ENCODE measurements at places on chromosomes 16 and 17.
A peak's percentile ranks its signal among the peaks of the same experiment; 100 is the strongest.

- no peak for DNase-seq
Observed at GRCh38 chr16:3091551-3091950, 7.5 kb downstream of the ZSCAN10 start.

DNA sequence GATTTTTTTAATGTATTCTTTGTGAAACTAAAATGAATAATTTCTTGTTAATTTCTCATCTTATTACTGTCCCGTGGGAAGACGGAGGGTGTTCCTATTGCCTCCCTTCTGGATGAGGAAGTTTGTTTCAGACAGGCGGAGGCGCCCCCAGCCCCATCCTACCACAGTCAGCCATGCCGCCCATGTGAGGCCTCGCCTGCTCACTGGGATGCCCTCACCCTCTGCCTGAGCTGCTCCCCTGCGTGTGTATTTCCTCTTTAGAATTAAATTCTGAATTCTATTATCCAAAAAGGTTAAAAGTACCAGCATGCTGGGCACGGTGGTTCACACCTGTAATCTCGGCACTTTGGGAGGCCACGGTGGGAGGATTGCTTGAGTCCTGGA, 14.0 kb downstream of the KCTD2 start:
- DNase-seq = no peak

- no peak for DNase-seq
Observed at GRCh38 chr17:44558334-44558709, 1.0 kb downstream of the FZD2 start.

DNA sequence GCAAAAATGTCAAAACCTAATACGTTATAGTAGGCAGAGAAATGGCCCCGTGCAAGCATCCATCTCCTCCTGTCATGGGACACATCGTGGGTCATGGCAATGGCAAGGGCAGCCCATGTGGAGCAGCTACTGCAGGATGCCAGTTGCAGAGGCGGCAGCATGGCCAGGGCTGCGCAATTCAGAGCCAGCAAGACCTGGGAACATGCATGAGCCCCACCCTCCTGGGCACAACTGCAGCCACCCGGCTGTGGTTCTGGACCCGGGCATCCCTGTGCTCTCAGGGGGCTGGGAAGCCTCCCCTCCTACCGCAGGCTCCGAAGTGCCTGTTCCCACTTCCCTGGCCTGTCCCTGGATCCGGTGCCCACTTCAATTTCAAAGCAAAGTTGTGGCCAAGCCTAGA, 203.6 kb downstream of the CPPED1 start:
- no peak for DNase-seq

DNA sequence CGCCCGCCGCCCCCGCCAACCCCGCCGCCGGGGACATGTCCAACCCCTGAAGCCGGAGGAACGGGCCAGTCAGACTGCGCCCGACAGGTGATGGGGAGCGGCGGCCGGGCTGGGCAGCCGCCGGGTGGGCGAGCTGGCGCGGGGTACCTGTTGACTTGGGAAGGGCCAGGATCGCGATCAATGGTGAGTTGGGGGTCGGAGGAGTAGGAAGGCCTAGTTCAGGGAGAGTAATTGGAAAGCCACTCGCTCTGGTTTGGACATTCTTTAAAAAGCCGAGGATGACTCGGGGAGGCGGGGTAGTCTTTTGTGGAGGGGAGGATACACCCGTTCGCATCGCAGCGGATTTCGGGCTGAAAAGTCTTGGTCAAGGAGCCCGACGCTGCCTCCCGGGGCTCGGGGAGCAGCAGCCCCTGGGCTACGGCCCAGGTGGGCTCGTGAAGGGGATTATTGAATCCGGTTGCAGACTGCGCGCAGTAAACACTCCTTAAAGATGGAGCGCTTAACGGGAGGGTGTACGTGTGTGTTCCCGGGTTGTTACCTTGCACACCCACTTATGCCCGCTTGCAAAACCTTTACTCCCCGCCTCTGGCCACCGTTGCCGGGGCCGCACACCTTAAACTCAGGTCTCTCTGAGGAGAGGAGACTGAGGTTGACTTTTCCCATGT, 123.8 kb downstream of the GOSR1 start:
- DNase-seq = no peak

- no peak for DNase-seq
Observed at GRCh38 chr17:40251576-40251975, 32.5 kb downstream of the WIPF2 start.

DNA sequence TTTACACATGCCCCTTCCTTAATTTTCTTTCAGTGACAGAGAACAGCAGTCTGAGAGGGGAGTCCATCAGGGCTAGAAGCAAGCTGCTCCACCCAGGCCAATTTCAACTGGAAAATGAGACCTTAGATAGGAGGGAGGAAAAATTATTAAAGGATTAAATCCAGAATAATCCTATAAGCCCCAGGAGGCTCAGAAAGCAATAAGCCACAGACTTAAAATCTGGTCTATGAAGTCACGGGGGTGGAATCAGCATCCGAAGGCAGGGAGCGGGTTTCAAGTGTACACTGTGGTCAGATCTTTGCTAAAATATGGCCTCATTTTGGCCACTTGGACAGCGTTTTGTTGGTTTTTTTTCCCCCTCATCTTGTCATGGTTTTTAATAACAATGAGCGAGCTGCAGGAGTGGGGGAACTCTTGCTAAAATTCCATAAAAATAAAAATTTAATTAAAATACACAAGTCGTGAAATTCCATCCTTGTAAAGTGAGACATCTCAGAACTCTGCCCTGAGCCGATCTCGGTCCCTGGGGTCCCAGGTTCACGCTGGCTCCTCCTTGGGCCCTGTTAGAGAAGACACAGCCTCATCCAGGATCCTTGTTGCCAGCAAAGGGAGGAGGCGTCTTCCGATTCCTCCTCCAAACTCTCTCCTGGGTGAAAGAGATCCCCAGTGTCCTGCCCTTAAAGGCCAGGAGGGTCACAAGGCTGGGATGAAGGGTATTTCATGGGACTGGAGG, 51.6 kb upstream of the ETV4 start:
- DNase-seq = no peak

GRCh38 chr16:83802135-83802534, 5.6 kb upstream of the HSBP1 start:
- peak; percentile 61 for DNase-seq

Data from urinary bladder (tissue), 4 donors.